ENCODE measurements at places on chromosomes 1 and 21. TPM values are rescaled to one million over a fixed set of nuclear protein-coding genes. Genes with fewer than 3 reads are reported as not detected.

DNA sequence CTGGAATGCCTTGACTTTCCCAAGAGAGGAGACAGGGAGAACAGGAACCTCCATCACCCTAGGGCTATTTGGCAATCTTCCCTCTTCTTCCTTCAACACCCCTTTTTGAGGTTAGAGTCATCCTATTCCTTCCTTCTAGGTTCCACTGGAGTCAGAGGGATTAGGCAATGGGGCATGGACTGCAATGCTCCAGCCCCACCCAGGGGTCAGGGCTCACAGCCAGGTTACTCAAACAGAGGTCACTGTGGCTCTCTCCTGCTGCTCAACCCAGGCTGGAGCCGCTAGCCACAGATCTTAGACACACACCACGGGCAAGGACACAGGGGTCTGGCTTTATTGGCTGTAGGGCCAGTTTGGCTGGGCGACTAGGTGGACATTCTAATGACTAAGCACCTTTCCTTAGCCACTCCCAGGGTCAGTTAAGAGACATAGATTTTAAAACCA, 145.5 kb upstream of the NRIP1 start:
- no peak for DNase-seq

DNA sequence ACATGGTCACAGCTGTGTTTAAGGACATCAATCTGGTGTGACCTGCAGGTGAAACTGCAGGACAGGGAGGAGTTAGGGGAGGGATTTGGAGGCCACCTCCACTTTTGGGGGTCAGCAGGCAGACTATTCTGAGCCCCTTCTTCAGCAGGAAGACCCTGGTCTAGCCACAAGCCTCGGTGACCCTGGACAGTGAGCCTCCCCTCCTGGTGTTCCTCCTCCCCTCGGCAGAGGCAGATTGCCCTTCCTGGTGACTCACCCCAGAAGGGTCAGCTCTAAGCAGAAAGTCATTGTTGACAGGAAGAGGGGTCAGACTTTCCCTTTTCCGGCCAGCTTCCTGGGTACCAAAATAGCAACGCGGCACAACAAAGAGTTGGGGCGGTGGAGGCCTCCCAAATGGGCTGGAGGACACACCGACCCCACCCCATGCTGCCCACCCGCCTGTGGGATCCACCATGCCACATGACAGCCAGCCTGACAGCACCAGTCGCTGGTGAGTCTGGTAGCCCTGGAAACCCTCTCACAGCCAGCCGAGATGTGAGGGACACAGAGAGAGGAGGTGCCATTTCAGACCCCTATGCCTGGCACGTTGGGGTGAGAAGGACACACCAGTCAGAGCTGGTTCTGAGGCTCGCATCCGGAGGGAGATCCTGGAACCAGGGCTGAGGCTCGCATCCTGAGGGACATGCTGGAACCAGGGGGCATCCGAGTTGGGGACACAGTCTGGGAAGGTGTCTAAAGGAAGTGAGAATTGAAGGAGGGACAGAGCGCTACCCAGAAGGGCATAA, 14.7 kb upstream of the CSF1 start:
- no peak for DNase-seq

DNA sequence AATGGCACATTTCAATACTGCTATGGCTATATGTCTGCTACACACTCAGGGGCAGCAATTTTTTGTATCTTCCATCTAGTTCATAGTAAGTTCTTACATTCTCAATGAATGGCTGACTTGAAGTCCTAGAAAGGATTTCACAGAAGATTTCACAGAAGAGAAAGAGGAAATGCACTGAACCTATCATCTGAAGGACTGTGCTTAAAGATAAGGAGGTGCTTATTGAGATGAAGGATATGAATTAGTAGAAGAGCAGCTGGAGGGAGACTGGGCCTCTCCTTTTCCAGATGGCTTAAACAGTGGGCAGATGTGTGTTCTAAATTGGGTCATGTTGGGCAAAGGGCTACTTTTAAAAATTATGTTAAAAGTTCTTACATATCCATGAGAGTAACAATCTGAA, 14.6 kb downstream of the ADAR start:
- no peak for DNase-seq

ENTREP3 gene
- total RNA-seq = 13.2 TPM

DNA sequence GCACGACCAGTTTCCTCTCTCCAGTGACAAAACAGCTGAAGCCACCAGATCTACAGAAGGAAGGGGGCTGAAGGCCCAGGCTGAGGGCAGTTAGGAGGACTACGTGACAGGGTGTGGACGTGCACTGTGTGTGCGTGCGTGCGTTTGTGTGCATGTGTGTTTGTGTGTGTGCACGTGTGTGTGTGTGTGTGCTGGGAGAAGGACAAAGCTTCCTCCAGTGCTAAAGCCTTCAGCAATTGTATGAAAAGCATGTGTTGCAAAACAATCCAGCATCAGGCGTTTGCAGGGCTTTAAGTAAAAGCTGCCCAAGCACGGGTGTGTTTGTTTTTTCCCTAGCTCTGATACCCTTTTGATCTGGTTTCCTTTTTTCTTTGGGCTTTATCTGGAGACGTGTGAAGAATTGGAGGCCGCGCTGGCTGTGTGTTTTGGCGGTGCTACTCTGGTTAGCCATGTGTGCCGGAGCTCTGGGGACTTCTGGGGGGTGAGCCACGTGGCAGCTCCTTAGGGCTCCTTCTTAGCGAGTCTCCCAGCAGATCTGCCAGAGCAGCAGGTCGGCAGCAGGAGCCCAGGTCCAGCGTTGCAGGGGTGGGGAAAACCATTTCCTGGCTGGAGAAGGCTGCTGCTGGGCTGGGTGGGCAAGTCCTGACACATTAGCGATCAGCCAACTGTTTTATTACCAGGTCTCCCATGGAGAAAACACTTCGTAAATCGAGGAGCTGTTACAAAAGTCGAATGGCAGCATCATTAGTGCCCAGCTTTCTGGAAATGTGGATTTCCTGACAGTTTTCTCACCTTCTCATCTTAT, 73.4 kb downstream of the UCK2 start:
- DNase-seq = no peak

DNA sequence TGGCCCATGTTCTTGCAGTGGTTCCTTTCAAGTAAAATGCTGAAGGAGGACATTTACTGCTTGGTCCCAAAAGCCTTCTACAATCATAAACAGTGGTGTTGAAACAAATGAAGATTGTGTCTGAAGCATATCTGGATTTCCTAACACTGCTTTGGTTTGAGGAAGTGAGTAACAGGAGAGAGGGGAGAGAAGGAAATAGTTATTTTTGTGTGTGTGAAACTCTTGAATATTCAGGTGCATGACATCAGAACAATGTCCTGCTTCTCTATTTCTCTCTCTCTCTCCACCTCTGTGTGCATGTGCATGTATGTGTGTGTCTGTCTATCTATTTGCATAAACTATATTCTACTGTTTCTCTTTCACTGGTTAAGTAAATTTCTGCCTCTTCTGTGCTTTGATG, 61.4 kb upstream of the TNFSF18 start:
- no peak for DNase-seq

- DNase-seq = no peak
Observed at GRCh38 chr1:95509989-95510388, 276.0 kb downstream of the RWDD3 start.

DNA sequence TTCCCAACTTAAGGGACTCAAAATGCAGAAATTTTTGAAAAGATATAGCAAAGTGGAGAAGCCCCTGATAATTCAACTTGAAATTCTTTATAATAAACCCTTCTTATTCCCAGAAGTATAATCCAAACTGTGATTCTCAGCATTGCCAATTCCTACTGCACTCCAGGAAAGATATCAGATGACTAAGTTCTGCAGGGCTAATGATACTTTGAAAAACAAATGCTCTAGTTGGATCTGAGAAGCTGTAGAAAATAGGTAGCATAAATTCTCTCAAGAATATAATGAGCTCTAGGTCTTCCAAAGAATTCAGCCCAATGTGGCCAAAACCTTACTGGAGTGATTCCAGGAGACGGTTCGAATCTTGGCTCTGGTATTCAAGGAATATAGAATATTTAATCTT, 294.0 kb upstream of the PTBP2 start:
- no peak for DNase-seq

DNA sequence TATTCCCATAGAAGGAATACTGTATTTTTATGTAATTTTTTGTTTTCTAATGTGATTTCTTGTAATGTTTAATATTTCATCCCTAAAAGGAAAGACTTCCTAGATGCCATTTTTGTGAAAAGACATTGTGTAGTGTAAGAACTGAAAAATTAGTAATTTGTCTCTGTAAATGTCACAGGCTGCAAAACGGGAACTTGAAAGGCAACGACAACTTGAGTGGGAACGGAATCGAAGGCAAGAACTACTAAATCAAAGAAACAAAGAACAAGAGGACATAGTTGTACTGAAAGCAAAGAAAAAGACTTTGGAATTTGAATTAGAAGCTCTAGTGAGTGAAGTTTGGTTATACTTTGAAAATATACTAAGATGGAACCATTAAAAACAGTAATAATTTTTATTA, 132.2 kb downstream of the ITSN1 start:
- DNase-seq = no peak

- no peak for DNase-seq
Observed at GRCh38 chr1:23743287-23744152, at the start of gene ELOA. Gene ELOA, plus strand, starts transcription at chr1:23743471. Its CDS starts 33 bp downstream, at chr1:23743504.

- DNase-seq = no peak
Observed at GRCh38 chr1:37130221-37130948, 96.1 kb upstream of the GRIK3 start.

CFHR3 gene
- total RNA-seq = not detected

VHLL gene
- not detected for total RNA-seq

- peak; percentile 100 for DNase-seq
Observed at GRCh38 chr1:145978854-145979745, 14.6 kb downstream of the POLR3GL start.

ANKRD34A gene
- not detected for total RNA-seq

KCNQ4 gene
- 3.4 TPM for total RNA-seq

GRCh38 chr1:48261881-48262400, 39.4 kb downstream of the SLC5A9 start:
- no peak for DNase-seq

SELP gene
- total RNA-seq = not detected

SLC6A9 gene
- 20.1 TPM for total RNA-seq

LORICRIN gene
- total RNA-seq = not detected

DNA sequence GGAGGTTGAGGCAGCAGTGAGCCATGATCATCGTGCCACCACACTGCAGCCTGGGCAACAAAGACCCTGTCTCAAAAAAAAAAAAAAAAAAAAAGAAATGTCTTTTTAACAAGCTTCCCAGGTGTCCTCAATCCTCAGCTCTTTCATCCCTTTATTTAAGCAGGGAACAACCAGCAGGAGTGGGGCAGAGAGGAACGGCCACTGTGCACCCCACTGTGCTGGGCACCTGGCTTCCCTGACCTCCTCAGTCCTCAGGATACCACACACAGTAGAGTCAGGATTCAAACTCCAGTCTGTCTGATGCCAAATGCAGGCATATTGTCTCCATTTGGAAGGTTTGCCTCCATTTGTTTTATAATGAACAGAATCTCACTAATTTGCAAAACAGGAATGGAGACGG, 19.8 kb upstream of the PTAFR start:
- no peak for DNase-seq

- no peak for DNase-seq
Observed at GRCh38 chr1:54571803-54572541, 23.9 kb downstream of the ACOT11 start.

DNA sequence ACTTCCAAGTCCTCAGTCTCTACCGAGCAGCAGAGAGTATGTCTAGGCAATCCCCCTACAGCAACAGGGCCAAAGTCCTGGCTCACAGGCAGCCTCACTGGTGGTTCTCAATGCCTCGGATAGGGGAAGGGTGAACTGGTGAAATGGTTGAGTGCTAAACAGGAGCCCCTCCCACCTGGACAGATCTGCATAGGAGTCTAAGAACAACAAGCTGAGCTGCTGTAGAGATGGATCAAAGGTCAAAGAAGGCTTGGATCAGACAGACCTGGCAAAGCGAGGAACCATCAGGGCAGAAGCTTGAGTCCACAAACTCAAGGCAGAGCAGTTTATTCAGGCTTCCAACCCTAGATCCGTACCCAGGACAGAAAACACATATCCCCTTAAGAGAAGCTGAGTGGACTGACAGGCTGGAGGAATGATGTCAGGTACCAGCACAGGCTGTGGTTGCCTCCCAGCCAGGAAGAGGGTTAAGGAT, 31.8 kb downstream of the RABIF start:
- DNase-seq = no peak

GRCh38 chr1:9315411-9316079, 22.9 kb downstream of the SPSB1 start:
- DNase-seq = peak; percentile 80

DNA sequence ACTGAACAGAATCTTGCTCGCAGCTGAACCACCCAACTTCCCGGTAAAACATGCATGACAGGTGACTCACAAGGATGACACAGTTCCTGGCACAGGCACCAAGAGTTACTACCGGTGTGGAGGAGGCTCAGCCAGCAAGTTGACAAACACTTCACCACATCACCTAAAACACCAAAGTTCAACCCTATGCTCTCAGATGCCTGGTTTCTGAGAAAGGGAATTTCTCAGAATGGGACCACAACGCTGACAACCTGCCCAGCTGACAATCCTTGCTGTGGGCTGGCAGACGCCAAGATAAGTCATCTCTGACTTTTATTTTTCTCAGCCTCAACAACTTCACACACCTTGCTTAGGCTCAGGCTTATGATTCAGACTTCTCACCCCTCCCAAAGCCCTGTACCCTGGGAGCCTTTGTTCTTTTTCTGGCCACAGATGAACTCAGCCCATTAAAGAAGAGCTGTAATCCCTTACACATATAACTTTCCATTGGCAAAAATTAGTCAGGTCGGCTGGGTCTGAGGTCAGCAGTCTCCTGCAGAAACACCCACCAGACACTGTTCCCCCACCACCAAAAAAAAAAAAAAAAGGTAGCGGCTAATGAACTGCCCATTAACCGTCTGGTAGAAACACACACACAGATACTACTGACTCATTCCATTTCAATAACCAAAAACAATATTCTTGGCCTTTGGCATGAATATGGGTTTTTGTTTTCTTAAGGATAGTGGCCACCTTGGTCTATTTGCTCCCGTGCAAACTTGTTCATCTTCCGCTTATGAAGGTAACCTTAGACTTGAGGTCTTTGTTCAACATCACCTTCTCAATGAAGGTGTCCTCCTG, 10.8 kb upstream of the TIAM1 start:
- DNase-seq = peak; percentile 88

- DNase-seq = no peak
Observed at GRCh38 chr1:38272515-38272914, 225.9 kb upstream of the POU3F1 start.

Measured in kidney epithelial cell (primary cell).